Calu3 (cell line): ENCODE measurements at places on chromosomes 13 and 19. TPM values are rescaled to one million over a fixed set of nuclear protein-coding genes. Genes with fewer than 3 reads are reported as not detected.
A peak's percentile ranks its signal among the peaks of the same experiment; 100 is the strongest.

GRCh38 chr19:1062387-1063029, 4.5 kb upstream of the ARHGAP45 start:
- no peak overlapping the region for H3K4me3 ChIP-seq
- DNase-seq = no peak
- H3K27me3 ChIP-seq = no peaks in the 10 kb centered on the region
- no peak overlapping the region for H3K27ac ChIP-seq
- H3K36me3 ChIP-seq = peaks cover 41% of the 10 kb centered on the region

DNA sequence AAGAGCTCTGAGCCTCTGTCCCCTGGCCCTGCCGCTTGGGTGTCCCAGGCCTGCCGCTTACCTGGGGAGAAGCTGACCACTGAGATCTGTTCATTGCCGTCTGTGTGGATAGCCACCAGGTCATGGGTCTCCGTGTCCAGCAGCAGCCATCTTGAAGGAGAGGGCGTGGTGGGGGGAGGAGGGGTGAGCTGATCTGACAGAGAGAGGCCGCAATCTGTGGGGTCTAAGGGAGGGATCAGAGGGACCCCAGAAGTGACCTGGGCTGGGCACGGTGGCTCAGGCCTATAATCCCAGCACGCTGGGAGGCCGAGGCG, 14.6 kb upstream of the GPR4 start:
- peaks cover 14% of the 10 kb centered on the region for H3K4me1 ChIP-seq
- no peak overlapping the region for H3K4me3 ChIP-seq
- peak overlapping the region; percentile 70 for H3K27ac ChIP-seq
- no peaks in the 10 kb centered on the region for H3K27me3 ChIP-seq

- no peaks in the 10 kb centered on the region for H3K27me3 ChIP-seq
- peak overlapping the region; percentile 81 for H3K4me3 ChIP-seq
- no peak overlapping the region for H3K27ac ChIP-seq
- H3K4me1 ChIP-seq = no peaks in the 10 kb centered on the region
- peaks cover 8% of the 10 kb centered on the region for H3K36me3 ChIP-seq
Measured at GRCh38 chr19:29664753-29665214, 477 bp upstream of the PLEKHF1 start.

- no peaks in the 10 kb centered on the region for H3K27me3 ChIP-seq
- H3K36me3 ChIP-seq = no peaks in the 10 kb centered on the region
- DNase-seq = no peak
- H3K27ac ChIP-seq = no peak overlapping the region
Measured at GRCh38 chr13:95741584-95742563, 64.9 kb downstream of the DNAJC3 start.

CGB5 gene
- total RNA-seq = 2.6 and 3.3 TPM in 2 replicates

DNA sequence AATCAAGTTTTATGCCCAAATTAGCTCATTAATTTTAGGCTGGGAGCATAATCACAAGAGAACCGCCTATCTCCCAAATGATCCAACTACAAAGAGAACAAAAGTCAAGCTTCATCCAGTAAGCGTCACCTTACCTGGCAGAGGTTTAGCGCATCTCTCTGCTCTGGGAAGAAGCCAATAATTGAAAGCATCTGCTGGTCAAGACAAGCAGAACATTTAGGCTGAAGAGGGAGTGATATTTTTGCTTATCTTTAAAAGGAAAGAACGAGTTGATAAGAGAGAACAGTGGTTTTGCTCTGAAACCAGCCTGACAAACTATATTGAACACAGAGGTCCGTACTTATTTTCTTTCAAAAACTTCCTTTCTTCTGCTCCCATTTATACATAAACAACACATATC, 242.1 kb downstream of the ENOX1 start:
- H3K4me1 ChIP-seq = no peaks in the 10 kb centered on the region
- DNase-seq = no peak
- no peak overlapping the region for H3K27ac ChIP-seq
- no peak overlapping the region for H3K4me3 ChIP-seq
- no peaks in the 10 kb centered on the region for H3K27me3 ChIP-seq

DNA sequence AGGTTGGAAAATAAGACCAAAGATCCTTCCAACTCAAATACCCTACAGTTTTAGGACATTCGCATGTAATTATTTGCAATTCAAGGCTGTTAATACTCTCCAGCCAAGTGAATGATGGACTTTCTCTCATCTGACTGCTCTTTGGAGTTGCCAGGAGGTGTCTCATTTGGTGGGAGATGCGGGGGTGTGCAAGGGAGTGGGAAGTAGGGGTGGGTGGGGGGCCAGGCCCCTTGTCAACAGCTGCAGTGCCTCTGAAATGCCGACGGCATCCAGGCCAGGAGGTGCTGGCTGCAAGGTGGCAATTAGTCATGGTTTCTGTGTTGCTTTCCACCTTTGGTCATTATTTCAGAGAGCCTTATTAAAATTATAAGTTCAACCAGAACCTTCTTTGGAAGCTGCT, 121.5 kb downstream of the KL start:
- no peaks in the 10 kb centered on the region for H3K4me1 ChIP-seq
- H3K36me3 ChIP-seq = no peaks in the 10 kb centered on the region
- H3K27ac ChIP-seq = no peak overlapping the region
- H3K4me3 ChIP-seq = no peak overlapping the region
- no peak for DNase-seq
- H3K27me3 ChIP-seq = no peaks in the 10 kb centered on the region

JAK3 gene
- not detected in 2 replicates for total RNA-seq

CABP5 gene
- total RNA-seq = not detected in 2 replicates

- peak overlapping the region; percentile 84 for H3K4me3 ChIP-seq
- peaks cover 81% of the 10 kb centered on the region for H3K36me3 ChIP-seq
- peak overlapping the region; percentile 65 for H3K27ac ChIP-seq
- H3K27me3 ChIP-seq = no peaks in the 10 kb centered on the region
Measured at GRCh38 chr19:45508417-45508860, 1.2 kb downstream of the VASP start.

GRCh38 chr19:50433201-50434180, 799 bp downstream of the MYBPC2 start:
- H3K36me3 ChIP-seq = peaks cover 27% of the 10 kb centered on the region
- H3K27ac ChIP-seq = peak overlapping the region; percentile 20
- H3K4me3 ChIP-seq = peak overlapping the region; percentile 75
- H3K4me1 ChIP-seq = no peaks in the 10 kb centered on the region
- no peak for DNase-seq
- H3K27me3 ChIP-seq = peaks cover 92% of the 10 kb centered on the region

ARL11 gene
- not detected in 2 replicates for total RNA-seq

TEX26 gene
- total RNA-seq = not detected in 2 replicates

GRCh38 chr19:29537181-29537580, 11.4 kb downstream of the VSTM2B start:
- H3K27me3 ChIP-seq = peaks cover 33% of the 10 kb centered on the region
- H3K4me1 ChIP-seq = no peaks in the 10 kb centered on the region
- DNase-seq = no peak
- H3K36me3 ChIP-seq = no peaks in the 10 kb centered on the region

DNA sequence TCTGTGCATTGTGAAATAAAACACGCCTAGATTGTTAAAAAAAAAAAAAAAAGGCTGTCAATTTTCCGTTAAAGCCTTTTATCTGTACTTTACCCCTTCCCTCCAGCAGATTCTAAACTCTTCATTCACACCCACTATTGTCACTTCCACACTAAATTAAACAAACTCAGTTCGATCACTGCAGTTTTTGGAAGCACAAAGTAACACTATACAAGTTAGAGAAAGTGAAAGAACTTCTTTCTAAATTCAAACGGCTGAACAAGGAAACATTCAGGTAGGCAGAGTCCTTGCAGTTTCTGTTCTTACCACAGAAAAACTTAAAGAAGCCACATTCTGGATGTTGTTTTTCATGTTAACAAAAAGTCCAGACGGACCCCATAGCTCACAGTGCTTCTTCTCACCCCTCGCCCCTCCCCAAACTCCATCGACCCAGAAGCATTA, 27.5 kb upstream of the UBE2L5 start:
- H3K27ac ChIP-seq = peak overlapping the region; percentile 96
- H3K4me3 ChIP-seq = peak overlapping the region; percentile 86
- DNase-seq = no peak

DNA sequence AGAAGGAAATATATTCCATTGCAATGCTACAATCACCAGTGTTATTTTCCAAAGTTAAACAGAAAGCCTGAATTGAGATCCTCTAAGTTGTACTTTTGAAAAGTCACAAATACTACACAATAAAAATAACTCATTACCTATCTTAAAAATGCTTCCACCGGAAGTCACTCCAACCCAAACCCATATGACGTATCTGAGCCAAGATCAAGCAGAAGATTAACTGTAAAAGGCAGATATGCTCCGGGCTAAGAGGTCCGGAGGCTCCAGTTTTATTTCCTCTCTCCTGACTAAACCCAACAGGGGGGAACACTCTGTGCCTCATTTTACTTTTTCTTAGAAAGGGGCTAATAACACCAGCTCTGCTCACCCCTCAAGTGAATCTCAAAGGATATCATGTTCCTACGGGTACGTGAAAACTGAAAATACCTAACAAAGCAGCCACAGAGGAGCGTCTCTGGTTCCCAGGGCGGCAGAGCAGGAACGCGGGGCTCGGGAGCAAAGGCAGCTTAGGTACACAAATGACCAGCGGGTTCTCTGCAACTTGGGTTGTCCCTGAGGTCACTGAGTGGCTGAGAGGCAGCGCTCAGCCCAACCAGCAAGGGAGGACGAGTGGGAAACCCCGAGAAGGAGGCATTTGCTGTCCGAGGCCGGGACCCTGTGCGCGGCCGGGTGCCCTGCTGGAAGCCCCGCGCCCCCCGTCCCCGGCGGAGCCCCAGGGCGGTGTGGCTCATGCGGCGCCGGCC, 750 bp downstream of the RAB20 start:
- peaks cover 23% of the 10 kb centered on the region for H3K4me1 ChIP-seq
- peak overlapping the region; percentile 47 for H3K27ac ChIP-seq
- peak overlapping the region; percentile 73 for H3K4me3 ChIP-seq

DNA sequence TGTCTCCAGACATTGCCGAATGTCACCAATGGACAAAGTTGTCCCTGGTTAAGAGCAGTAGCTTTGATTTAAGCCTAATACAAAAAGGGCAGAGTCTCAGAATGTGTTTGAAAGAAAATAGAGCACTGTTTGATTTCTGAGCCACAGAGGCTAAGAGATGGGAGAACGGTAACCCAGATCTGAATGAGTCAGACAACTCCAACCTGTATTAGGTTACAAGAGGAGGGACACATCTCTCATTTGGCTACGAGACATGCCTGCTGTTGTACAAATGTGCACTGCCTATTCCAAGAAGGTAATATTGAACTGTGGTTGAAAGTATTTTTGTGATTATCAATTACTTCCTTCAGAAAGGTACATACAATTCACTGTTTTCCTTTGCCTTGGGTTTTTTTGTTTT, 4.9 kb upstream of the HSPH1 start:
- H3K36me3 ChIP-seq = peaks cover 14% of the 10 kb centered on the region
- H3K27ac ChIP-seq = no peak overlapping the region
- H3K4me3 ChIP-seq = no peak overlapping the region
- H3K4me1 ChIP-seq = peaks cover 8% of the 10 kb centered on the region
- no peak for DNase-seq
- H3K27me3 ChIP-seq = no peaks in the 10 kb centered on the region

DNA sequence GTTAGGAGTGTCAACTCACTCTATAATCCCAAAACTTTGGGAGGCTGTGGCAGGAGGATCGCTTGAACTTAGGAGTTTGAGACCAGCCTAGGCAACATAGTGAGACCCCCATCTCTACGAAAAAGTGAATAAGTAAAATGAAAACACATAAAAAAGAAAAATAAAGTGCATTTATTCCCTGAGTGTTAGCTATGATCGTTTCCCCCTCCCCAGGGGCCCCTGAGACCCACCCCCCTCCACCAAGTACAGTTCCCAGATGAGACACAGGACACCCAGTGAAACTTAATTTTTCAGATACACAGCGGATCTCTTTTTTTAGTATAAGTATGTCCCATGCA, 28.6 kb upstream of the NANOS3 start:
- H3K4me3 ChIP-seq = no peak overlapping the region
- H3K36me3 ChIP-seq = peaks cover 72% of the 10 kb centered on the region
- H3K27me3 ChIP-seq = no peaks in the 10 kb centered on the region
- no peak for DNase-seq
- H3K4me1 ChIP-seq = peaks cover 31% of the 10 kb centered on the region

DNA sequence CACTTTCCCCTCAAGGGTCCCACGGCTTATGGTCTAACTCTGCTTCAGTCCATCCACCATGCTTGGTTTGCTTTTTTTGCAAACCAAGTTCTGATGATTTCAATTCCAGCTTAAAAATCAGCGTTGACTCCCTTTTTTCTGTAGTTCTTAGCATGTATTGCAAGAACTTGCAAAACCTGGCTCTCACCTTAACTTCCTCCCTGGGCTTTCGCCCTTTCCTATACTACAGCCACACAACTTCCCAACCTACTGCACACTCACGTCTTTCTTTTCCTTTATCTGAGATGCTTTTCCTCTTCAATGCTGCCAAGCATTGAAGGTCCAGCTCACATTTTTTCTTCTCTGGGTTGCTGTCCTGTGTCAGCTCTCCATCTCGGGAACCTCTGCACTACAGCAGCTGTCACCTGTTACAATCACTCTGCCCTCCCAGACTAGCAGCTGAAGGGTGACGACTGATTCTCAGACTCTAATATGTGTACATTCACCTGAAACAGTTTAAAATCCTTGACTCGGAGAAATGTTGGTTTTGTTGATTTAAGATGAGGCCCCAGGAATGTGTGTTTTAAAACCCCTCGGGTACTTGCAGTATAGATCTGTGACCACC, 143.7 kb downstream of the FREM2 start:
- no peak overlapping the region for H3K4me3 ChIP-seq
- H3K4me1 ChIP-seq = no peaks in the 10 kb centered on the region
- H3K27me3 ChIP-seq = no peaks in the 10 kb centered on the region
- no peak for DNase-seq

DNA sequence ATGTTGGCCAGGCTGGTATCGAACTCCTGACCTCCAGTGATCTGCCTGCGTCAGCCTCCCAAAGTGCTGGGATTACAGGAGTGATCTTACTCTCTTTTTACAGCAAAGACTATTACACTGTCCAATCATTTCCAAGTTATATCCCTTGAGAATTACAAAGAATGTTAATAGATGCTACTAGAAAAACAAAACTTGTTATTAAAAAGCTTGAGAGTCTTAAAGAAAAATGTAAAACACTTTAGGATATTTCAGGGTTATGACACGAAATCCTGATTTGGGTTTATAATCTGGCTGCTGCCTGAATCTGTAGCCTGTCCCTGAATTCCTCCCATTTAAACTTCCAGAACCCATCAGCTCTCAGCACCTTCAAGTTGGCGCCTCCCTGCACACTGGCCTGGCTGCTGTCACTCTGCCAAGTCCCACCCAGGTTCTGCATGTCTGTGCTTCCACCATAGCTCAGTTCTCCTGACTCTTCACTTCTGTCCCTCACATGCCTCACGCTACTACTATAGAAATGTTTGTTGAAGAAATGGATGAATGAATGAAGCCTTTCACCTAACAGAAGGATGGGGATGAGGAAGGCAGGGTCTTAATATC, 55.8 kb upstream of the RFXAP start:
- no peaks in the 10 kb centered on the region for H3K27me3 ChIP-seq
- H3K4me3 ChIP-seq = no peak overlapping the region
- DNase-seq = no peak
- peaks cover 59% of the 10 kb centered on the region for H3K4me1 ChIP-seq
- peaks cover 5% of the 10 kb centered on the region for H3K36me3 ChIP-seq
- H3K27ac ChIP-seq = no peak overlapping the region
